ENCODE measurements at places on chromosomes 2 and 18. TPM values are rescaled to one million over a fixed set of nuclear protein-coding genes. Genes with fewer than 3 reads are reported as not detected.

- DNase-seq: no peak
These were observed 23.6 kb upstream of the KYNU start for GRCh38 chr2:142853912-142854311.

GRCh38 chr2:38499548-38500282 lies 103.0 kb downstream of the HNRNPLL start:
- DNase-seq: no peak

- no peak for DNase-seq
These were observed 89.9 kb downstream of the GULP1 start for GRCh38 chr2:188381614-188382013.

Gene C2orf66
- not detected for total RNA-seq

Gene IHH
- total RNA-seq: 91.2 TPM

Gene CROCC2
- total RNA-seq: 0.19 TPM

Gene MOGAT1
- not detected for total RNA-seq

All from mucosa of descending colon (tissue), 3 donors.